ENCODE measurements at places on chromosomes 4 and X.

GRCh38 chr4:150131581-150132228 is 53.5 kb downstream of the DCLK2 start:
- DNase-seq = no peak

DNA sequence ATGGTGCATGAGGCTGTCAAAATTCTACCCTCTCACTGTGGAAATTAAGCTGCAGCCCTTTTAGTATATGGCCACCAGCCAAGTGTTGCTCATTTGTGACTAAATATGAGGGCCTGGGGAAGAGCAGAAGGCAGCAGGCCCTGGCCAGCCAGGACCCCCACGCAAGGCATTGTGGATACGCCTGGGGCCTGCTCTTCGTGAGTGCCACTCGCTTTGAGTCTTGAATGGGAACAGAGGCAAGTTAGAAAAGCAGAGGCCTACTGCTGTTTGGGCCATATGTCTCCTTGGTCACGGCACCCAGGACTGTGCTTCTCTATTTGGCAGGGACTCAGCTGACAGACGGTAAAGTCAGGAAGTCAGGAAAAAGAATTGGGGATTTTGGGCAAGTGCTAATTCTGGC is 10.9 kb downstream of the RTL5 start:
- DNase-seq = no peak

GRCh38 chr4:94399277-94399676 is 52.5 kb upstream of the PDLIM5 start:
- no peak for DNase-seq

DNA sequence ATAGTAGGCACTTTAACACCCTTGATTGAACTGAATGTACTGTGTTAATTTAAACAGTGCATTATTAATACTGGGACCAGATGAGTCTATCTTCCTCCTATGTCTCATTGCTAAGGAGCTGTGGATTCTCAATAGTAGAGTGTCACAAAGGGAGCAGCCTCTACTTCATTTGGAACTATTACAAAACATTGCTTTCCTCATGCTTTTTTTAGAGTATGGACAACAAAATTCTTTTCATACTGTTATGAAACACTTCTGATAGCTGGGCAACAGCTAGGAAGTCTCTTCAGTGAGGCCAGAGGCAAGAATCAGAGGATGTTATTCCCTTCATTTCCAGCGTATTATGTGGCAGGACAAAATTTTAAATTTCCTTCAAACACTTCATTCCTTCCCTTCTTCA is 160.8 kb downstream of the FBXO8 start:
- DNase-seq = no peak

- DNase-seq = no peak
These were observed 222.1 kb downstream of the CAMK2D start for GRCh38 chr4:113539408-113539807.

DNA sequence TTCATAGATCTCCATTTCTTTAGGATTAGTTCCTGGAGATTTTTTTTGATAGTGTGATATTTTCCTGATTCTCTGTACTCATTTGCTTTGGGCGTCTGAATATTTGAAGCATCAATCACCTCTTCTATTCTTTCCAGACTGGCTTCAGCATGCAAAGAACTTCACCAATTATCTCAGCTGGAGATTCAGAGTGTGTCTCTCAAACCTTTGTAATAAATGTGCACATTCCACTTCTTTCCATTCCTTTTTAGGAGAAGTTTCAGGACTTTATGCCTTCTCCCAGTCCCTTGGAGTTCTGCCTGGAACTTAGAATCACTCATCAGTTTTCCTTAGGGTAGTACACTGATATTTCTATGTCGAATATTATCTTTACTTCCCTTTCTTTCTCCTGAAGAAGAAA is 334.8 kb downstream of the TEX13C start:
- no peak for DNase-seq

DNA sequence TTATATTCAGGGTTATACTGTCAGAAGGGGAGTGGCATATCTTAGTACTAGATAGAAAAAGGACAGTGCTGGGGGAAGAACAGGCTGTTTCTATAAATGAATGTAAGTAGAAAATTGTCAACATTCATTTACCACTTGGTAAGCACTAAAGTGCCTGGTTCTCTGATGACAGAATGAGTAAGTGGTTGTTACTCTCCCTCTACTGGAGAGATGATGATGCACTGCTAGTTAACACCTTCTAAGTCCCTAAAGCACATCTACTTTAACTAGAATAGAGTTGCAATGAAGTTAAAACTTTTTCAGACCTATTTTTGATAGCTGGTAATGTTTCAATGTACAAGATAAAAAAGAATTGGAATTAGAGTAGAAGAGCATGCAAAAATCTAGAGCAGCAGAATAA is 214.5 kb downstream of the KLHL4 start:
- no peak for DNase-seq

GRCh38 chr4:67587156-67587555 is 28.6 kb downstream of the STAP1 start:
- no peak for DNase-seq

DNA sequence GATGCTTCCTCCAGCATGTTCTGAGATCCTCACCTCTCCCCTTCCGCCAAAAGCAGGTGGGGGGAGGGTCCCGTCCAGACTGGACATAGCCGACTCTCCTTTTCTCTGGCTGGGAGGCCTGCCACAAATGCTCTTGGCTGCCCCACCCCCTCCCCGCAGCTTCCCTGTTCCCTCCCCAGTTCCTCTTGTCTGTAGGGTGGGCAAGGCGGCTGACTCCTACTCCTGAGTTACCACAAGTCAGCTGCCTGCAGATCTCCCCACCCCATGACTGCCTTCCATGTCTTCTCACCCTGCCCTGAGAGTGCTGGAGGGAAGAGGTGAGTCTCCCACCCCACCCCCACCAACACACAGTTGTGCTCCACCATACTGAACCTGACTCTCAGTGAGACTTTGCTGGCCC is 2.9 kb downstream of the ATP6AP1 start:
- DNase-seq = no peak

DNA sequence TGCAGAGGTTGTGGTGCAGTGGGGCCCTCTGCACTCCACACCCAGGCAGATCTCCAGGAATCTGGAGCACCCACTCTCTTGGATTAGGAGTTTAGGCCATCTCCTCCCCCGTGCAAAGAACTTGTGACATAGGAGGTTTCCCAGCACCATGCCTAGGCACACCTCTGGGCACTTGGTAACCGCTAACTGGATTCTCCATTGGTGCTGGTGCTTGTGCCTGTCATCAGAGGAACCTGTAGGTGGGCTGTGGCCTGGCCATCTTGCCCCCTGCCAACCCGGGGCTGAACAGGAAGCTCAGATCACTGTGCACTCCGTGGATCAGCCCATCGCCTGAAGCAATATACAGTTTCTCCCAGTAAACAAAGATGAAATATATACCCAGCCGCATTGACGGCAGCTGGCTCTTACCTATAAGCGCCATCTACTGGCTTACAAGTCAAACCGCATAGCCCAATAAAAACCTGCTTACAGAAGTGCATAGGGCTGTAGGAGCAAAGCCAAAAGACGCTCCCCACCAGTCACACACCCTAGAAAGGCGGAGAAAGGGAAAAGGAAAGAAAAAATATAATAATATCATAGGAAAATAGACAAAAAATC is 19.1 kb upstream of the TEX13B start:
- DNase-seq = no peak

DNA sequence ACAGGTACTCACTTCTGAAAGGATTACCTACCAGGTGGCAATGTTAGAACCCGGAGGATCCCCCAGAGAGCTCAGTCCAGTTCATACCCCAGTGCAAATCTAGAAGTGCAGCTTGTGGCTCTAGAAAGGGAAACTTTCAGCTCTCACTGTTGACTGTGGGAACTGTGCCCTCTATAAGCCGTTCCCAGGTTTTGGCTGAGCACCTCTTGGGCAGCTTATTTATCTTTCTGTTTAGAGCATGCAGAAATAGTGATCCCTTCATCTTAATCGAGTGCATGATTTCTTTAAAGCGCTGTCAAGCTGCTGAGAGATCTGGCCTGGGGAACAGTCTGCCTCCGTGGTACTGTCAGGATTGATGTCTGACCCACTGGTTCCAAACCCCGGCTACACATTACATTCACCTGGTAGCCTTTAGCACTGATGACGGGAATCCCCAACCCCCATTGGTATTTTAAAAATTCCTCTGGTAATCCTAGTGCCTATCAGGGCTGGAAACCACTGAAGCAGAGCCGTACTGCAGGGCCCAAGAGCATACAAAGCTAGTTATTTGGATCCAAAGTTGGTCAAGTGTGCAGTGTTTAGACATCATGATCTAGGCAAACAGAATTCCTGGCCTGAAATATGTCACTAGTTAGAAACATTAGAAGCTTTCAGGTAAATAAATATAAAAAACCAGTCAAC is 103.2 kb downstream of the KLHL8 start:
- DNase-seq = no peak

DNA sequence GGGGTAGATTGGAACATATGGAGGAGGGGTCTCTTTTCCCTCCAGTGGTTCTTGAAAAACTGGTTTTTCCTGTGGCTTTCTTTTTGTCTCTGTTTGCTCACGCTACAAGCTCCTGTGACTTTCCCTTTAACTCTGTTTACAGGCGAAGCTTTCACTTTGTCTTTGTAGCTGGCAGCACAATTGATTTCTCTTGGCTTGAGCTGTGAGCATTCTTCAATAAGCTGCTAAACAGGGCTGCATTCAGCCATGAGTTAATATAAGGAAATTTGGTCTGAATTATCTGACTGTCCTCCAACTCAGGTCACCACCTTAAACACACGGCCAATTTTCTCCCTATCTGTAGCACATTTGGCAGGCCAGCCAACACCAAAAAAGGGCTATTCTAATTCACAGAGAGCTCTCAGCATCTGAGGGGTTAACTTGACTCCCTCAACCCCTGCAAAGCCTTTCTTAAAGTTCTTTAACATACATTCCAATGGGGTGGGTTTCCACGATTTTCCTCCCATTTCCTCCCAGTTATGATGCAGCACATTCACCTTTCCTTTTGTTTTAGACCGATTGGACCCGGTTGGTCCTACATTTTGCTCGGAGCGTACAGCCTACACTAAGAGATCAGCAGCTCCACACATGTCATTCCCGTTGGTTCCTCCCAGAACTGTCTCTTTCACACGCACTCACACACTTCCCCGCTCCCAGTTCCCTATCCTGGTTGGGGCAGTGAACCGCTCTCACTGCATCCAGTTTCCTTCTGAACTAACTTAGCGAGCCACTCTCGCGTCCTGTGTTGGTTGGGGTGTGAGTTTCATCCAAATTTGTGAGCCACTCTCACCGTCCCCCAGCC is 45.4 kb downstream of the UGT2A3 start:
- DNase-seq = no peak

GRCh38 chrX:13092455-13092941 is 48.1 kb upstream of the FAM9C start:
- DNase-seq = no peak

- DNase-seq = no peak
These were observed 324.9 kb upstream of the CASK start for GRCh38 chrX:42248226-42248625.

DNA sequence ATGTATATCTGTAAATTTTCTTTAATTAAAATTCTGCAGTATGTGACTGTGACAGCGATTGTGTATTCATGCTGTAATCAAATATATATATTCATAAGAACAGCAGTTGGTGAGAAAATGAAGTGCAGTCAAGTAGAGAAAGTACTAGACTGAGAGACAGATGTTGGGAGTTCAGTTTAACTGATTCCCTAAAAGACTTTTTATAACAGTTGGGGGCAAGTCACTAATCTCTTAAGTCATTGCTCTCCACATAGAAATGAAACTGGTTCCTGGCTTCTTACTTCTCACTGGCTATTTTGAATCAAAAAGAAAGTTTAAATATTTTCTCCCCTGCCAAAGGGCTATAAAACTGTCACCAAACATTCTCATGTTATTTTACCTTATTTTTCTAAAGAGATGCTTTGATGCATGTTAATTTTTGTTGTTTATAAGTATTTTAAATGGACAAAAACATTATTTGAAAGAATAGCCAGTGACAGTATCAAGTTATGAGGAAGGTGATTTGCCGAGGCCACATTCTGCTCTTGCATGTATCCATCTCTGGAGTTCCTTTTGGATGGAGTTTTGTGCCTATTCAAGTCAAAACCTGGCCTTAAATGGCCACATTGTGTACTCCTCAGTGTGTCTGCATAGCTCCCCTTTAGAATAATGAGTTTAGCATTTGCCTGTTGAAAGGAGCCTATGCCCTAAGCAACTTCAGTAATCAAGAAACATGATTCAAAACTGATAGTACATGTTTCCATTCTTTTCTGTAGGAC is 30.8 kb downstream of the EXOC1 start:
- DNase-seq = peak; percentile 91

DNA sequence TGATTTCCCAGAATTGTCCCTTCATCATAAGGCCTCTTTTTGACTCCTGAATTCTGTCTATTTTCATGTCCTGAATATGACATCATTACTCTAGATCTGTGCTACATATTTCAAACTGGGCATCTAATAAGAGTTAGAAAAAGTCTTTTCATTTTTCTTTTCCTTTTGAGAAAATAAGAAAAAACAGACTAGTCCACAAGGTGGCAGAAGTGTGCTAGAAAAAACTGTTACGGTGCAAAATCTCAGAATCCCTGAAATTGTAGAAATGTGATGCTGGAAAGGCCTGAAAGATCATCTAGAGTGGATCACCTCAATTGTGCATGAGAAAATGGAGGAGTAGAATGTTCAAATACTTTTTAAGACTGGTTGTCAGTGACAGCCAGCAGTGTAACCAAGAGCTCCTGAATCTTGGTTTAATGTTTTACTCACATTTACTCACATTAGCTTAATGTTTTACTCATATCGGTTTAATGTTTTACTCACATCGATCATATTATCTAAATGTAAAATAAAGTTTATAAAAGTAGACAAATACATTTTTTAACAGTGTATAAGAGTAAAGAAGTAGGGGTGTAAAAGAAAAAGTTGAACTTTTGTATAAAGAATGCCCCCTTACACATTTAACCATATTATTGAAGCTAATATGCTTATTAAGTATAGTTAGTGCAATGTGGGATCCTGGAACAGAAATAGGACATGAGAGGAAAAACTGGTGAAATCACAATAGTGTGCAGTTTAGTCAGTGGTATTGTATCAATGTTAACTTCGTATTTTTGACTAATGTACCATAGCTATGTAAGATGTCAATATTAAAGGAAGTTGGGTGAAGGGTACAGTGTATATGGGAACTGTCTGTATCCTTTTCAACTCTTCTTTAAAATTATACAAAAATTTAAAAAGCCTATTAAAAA is 15.2 kb downstream of the ASB11 start:
- no peak for DNase-seq

DNA sequence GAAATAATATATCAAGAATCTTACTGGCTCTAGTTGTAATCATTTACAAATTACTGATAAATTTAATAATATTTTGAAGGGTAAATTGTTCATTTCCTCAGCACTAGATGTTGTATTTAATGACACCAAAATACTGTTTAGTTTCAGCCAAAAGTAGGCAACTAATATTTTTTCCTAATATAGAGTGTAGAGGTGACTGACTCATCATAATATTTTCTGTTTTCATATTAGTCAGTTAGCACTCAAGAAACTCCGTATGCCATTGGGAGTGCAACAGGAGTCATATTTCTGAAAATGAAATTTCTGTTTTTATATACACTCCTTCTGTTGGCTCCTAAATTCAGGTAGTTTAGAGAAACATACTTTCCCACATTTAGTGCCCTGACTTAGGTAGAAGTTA is 36.6 kb upstream of the PTPN13 start:
- no peak for DNase-seq
